ENCODE measurements at places on chromosomes 7 and 10. TPM values are rescaled to one million over a fixed set of nuclear protein-coding genes. Genes with fewer than 3 reads are reported as not detected.

GRCh38 chr7:108045154-108045553 is 42.2 kb upstream of the LAMB1 start:
- no peak for DNase-seq

DNA sequence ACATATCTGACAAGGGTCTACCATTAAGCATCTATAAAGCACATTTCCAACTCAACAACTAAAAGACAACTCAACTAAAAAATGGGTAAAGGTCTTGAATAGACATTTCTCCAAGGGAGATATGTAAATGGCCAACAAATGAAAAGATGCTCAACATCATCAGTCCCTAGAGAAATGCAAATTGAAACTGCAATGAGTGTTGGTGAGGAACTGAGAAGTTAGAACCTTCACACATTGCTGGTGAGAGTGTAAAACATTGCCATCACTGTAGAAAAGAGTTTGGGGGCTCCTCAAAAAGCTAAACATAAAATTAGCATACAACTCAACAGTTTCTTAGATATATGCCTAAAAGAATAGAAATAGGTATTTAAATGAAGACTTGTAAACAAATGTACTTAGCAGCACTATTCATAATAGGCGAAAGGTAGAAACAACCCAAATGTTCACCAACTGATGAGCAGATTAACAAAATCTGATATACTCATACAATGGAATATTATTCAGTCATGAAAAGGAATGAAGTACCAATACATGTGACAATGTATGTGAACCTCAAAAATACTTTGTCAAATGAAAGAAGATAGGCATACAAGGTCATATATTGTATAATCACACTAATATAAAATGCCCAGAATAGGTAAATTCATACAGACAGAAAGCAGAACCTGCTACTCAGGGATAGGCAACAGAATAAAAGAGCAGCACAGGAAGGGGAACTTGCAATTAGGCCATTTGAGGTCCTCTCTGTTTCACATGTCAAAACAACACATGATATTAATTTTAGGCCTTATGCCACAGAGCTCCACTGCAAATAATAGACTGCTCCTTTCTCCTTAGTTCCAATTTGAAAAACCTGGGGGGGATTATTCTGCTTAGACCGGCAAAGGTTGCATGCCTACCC is 10.6 kb upstream of the LRRC72 start:
- DNase-seq = no peak

DNA sequence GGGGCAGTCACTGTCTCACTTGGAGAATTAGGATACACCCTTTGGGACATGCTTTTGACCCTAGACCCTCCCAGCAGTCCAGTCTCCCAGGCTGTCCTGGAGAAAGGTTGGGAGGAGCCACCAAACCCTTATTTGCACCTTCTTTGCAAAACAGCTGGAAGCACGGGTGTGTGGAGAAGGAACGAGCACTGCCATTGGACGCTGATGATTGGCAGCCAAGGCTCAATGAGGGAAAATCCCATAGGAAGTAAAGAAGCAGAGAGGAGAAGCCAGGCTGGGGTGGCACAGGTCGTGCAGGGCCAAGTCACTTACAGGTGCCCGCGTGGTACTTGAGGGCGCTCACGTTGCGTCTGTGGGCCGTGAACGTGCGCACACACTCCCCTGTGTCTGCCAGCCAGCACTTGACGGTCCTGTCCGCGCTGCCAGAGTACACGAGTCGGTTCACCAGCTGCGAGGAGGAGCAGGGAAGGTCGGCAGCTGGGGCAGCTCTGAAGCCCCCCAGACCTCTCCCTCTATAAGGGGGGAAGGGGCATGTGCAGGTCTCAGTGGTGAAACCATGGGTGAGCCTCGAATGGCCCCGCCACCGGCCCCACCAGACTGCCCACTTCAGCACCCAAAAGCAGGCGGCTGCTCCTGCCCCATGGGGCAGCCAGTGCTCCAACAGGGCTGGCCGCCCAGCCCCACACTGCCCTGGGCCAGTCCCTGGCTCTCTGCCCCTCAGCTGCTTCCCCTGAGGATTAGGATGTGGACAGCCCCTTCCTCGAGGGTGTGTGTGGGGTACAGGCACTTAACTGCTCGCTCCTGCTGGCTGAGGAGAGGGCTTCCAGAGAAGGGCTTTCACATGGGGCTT is 24.8 kb downstream of the WDR86 start:
- DNase-seq = no peak

DNA sequence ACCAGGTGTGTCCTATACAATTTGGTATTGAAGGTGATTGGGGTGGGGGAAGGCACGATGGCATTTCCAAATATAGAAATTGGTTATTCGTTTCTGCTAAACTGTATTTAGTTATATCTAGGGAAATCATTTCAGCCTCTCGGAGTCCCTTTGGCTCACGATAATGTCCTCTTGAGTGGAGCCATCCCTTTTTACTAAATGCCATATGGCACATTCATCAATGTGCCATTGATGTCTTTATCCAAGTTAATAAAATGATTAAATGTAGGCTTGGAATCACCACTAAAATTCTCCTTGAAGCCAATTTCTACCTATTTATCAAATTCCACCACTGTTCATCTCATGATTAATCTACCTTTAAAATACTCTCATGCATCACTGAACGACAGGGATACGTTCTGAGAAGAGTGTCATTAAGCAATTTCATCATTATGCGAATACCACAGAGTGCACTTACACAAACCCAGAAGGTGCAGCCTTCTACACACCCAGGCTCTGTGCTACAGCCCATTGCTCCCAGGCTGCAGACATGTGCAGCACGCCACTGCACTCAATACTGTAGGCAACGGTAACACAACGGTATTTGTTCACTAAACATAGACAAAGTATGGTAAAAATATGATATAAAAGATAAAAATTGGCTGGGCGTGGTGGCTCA is 219.2 kb upstream of the C7orf33 start:
- DNase-seq = no peak

Gene FRMD4A
- total RNA-seq = 23.7 TPM

Gene TEX47
- total RNA-seq = 0.24 TPM

Gene PRF1
- total RNA-seq = 1.2 TPM
